ENCODE measurements at places on chromosomes 1 and 21.

DNA sequence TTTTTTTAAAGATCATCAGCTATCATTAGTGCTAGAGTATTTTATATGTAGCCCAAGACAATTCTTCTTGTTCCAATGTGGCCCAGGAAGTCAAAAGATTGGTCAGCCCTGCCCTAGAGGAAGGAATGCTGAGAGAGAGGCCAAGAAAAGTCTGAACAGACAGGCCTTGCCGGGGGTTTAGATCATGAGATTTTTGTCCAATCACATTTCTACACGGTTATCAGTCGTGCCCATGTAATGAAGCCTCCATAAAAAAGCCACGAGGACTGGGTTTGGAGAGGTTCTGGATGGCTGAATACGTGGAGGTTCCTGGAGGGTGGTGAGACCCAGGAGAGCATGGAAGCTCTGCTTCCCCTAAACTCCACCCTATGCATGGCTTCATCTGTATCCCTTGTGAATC lies 24.3 kb upstream of the ENO1 start:
- DNase-seq, result no peak

DNA sequence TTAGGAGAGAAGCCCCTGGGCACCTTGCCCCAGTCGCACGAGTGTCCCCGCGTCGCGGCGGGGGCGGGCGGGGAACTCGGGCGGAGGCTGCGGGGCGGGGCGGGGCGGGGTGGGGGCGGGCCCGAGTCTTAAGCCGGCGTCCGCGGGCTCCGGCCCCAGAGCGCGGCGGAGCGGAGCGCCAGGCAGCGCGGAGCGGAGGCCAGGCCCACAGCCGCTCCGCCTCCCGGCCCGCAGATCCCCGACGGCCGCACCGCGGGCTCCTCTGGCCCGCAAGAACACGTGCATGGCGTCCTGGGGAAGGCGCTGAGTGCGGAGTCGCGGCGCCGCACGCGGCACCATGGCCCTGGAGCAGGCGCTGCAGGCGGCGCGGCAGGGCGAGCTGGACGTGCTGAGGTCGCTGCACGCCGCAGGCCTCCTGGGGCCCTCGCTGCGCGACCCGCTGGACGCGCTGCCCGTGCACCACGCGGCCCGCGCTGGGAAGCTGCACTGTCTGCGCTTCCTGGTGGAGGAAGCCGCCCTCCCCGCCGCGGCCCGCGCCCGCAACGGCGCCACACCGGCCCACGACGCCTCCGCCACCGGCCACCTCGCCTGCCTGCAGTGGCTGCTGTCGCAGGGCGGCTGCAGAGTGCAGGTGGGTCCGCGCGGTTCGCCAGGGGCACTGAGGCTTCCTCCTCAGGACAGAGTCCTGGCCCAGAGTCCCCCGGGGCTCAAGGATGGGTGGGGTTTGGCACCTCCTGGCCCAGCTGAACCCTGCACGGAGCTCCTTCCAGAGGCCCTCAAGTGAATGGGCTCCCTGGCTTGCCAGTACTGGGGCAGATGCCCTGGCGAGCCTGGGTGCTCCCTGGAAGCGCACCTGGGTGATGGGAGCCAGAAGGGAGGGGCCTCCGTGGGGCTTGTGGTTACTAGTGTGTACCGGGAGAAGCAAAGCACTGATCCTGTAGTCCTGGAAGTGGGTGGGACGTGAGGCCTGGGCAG lies at the start of gene ESPN:
ESPN (plus strand) TSS at position 158 of the 975 bp plus-strand sequence; CDS start at position 338, 180 bp downstream.
- no peak for DNase-seq

DNA sequence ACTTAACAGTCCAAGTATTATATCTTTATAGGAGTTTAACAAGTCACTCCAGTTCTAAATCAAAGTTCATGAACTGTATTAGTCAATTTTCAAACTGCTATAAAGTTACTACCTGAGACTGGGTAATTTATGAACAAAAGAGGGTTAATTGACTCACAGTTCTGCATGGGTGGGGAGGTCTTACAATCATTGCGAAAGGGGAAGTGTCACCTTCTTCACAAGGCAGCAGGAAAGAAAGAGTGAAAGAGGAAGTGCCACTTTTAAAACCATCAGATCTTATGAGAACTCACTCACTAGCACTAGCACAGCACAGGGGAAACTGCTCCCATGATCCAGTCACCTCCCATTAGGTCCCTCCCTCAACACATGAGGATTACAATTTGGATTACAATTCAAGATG lies 70.0 kb downstream of the CLCA4 start:
- DNase-seq, result no peak

GRCh38 chr1:246988316-246988715 lies 19.5 kb downstream of the ZNF695 start:
- DNase-seq, result no peak

DNA sequence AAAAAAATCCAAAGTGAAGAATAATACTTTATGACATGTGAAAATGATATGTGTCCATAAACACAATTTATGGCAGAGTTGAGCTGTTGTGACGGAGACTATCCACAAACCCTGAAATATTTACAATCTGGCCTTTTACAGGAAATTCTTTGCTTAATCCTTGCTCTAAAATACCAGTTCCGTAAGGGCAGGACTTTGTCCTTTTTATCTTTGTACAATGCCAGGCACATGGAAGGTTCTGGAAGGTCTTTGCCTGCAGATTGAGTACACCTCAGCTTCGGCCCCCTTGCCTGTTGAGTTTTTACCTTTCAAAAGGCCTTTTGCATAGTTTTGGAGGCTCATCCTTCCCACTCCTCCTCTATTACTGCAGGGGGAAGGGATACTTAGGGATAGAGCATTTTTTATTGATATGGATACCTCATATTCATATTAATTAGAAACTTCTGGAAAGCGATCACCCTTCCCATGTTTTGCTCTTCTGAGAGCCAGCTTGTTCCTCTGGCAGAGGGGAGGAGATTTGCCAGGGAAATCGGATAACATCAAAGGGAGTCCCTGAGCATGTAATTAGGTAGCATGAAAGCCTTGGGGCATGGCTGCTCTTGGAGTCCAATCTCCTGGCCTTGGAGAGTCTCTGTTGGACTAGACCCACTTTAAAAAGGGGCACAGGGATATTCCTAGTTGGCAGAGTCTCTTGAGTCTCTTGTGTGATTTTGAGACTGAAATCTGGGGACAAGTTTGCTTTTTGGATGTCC lies 217.1 kb downstream of the KCNJ6 start:
- DNase-seq, result no peak

GRCh38 chr21:20703112-20703767 lies 295.0 kb upstream of the NCAM2 start:
- no peak for DNase-seq

GRCh38 chr1:85550784-85551516 lies 29.6 kb upstream of the CCN1 start:
- DNase-seq, result no peak
